Fibroblast of gingiva (primary cell): ENCODE measurements at places on chromosomes 5 and 9.
A peak's percentile ranks its signal among the peaks of the same experiment; 100 is the strongest.

DNA sequence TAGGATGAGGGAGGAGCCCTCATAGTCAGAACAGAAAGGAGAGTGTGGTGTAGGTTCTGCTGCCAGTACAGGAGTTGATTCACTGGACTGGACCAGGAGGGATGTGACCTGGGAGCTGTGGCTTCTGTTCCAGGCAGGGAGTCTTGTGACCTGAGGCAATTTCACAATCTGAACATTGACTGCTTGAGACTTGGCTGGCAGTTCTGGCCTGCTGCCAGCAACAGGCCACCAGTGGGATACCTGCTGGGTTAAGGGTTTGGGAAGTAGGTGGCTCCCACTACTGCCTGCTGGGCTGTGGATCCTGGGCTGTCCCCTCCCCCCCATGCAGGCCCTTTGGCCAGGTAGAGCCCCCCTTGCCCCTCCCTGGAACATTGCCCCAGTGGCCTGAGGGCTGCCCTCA is 268.6 kb upstream of the ARRDC3 start:
- no peak for DNase-seq

DNA sequence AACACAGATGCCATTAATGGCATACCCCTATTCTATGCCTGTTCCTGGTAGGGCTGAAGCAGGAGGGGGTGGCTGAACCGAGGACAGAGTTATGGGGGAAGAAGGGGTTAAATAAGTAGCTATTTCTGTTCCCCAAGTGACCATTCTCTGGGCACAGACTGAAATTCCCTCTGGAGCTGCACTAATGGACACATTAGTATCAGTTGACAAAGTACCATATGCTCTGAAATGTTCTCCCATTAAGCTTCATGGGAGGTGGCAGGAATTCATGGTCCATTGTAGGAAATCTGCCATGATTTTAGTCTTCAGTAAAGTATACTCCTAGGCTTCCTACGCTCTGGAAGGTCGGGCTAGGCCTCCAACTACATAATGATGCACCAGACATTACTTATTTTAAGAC is 10.5 kb upstream of the FRMPD1 start:
- no peak for DNase-seq

DNA sequence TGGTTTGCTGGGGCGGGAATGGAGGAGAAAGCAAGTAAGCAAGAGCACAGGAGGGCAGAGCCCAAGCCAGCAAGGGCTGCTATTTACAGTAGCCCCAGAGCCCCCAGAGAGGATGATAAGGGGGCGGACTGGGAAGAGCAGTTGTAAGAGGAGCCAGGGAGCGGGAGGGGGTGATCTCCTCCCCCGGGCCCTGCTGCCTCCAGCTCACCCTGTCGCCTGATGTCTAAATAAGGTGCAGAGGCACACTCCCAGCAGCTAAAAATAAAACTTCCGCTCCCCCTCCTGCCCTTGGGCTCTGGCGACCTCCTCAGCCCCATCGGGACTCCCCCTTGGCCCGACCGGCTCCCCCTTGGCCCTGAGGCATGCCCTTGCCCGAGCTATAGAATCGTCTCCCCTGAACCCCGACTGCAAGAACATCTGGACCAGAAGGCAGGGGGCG is 14.4 kb upstream of the CCDC69 start:
- no peak for DNase-seq

- no peak for DNase-seq
Measured at GRCh38 chr5:116785106-116785505, 210.5 kb upstream of the SEMA6A start.

DNA sequence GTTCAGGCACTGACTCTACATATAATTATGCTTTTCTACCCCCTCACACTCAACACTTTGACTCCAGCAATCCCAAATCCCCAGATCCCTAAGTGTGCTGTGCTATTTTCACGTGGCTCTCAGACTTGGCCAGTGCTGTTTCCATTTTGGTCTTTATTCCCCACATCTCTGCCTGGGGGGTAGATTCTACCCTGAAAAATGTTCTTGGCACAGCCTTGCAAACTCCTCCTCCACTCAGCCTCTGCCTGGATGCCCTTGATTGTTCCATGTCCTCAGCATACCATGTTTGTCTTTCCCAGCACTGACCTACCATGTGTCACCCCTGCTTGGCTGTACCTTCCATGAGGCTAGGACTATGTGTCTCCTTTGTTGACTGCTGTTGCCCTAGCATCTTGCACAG is 43.0 kb downstream of the FXN start:
- DNase-seq, result peak; percentile 96

GRCh38 chr9:126146254-126147145 is 180.1 kb upstream of the MVB12B start:
- DNase-seq, result no peak

DNA sequence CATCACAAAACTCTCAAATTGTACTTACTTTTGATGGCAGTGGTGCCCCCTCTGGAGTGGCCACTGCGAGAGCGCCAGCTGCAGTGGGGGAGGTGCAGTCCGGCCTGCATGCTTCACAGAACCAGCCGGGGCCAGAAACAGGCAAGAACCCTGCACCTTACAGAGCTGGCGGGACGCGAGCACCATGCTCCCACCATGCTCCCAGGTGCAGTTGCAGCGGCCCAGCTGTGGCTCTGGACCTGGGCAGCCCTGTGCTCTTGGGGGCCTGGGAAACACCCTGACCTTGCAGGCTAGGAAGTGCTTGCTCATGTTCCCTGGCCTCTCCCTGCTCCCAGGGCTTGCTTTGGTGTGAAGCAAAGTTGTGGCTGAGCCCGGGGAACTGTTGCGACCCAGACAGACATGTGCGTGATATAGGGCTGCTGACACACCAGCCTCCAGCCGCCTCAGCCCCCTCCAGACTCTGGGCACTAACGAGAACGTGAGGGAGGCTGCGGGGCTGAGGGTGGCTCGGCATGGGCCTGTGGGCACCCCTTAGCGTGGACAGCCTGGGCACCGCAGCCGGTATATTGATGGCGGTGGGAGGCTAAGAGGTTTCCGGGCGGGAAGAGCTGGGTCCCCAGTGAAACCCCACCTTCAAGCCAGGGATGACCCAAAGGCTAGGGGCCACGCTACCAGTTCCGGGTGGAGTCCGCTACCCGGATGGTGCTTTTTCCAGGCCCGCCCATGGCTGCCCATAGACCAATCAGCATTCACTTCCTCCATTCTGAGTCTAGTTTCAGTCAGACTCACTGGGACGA is 1809.9 kb upstream of the ACO1 start:
- DNase-seq, result no peak

GRCh38 chr5:168781941-168782571 is 202.9 kb upstream of the PANK3 start:
- no peak for DNase-seq

DNA sequence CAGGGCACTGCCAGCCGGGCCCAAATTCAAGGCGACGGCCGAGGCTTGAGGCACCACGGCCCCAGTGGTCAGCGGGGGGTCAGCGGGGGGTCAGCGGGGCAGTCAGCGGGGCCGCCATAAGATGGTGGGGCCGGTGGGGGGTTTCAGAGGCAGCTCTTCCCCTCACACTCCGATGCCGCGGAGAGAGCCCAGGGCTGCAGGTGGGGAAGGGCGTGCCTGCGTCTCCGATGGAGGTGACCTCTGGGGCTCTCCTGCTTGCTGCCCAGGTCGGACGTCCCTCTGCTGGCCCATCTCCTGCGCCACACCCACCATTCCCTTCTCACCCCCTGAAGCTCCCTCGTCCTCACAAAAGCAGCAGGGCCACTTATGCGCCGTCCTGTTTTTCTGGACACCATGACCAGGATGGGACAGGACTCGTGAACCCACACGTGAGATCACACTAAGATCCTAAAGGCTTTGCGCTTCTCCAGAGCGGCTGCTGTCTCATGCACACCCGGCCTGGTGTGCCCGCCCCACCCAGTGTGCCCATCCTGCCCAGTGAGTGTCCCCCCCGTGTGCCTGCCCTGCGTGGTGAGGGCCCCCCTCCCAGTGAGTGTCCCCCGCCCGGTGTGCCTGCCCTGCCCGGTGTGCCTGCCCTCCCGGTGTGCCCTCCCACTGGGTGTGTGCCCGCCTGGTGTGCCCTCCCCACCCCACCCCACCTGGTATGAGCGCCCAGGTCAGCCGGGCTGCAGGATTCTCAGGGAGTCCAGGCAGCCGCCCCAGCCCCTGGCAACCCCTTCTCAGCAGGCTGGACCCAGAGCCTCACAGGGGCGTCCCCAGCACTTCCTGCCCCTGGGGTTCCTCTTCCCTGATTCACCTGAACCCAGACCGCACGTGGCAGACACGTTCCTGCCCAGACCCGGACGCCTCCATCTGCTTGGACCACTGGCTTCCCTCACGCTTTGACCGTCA is 48.7 kb upstream of the NKD2 start:
- DNase-seq, result no peak

DNA sequence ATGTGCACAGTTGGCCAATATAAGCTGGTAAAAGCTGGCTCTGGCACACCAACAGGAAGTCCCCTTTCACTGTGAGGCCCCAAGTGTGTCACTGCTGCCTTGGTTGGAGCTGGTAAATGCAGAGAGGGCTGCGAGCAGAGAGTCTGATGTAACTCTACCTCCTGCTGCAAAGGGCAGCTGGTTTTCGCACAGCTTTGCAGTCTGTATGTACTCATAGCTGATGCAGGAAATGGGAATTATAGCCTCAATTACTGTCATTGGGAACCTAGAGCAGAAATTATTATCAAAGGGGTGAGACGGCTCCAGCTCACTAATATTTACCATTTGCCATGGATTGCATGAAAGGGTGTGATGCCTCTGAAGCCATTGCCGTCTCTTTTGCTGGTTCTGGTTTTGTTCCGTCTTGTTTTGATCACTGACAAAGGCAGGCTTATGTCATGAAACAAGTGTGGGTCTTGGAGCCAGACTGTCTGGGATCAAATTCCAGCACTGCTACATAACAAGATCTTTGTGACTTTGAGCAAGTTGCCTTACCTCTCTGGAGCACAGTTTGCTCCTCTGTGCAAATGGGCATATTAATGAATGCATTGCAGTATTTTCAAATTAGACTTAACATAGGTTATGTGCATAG is 124.3 kb upstream of the SLC25A48 start:
- DNase-seq, result no peak

- DNase-seq, result no peak
Measured at GRCh38 chr5:42020788-42021530, 95.9 kb downstream of the FBXO4 start.

DNA sequence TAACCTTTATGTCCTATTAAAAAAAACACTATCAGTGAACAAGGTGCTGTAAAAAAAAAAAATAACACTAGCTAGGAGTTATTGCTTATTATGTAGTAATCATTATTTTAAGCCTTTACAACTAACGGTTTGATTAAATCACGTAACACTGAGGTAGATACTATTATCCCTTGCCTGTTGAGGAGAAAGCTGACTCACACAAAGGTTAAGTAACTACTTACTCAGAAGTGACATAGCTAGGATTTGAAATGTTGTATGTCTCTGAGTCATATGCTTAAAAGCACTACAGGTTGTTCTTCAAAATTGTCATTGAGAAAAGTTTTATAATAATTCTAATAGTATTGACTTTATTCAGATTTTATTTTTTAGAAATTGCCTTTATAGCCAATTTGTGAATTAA is 8.8 kb downstream of the TENT2 start:
- DNase-seq, result peak; percentile 15

- DNase-seq, result peak; percentile 74
Measured at GRCh38 chr9:78620764-78621163, 323.8 kb downstream of the PSAT1 start.

DNA sequence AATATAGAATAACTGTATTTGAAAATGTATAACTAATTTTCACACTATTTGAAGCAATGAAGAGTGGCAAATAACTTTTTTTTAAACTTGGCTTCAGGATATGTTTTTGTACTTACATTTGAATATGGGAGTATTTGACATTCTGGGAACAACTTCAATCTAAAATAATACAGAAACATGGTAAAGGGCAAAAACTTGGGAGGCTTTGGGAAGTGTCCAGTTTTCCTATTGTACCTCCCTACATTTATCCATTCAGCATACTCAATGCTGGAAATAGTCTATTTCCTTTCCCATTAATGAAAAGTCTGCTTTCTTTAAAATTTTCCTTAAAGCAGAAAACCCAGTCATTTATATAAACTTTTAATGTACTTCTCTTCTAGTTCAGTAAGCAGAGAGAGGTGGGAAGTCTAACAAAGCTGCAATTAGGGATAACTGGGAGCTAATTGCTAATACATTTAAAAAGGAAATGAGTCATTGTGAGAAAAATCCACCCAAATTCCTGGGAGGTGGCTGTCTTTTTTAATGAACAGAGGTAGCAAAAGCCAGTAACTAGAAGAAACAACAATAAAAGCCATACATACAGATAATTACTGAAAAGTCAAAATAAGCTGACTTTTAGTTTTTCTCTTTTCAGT is 128.8 kb downstream of the FBN2 start:
- no peak for DNase-seq

- peak; percentile 66 for DNase-seq
Measured at GRCh38 chr5:139392678-139393496, 2.0 kb downstream of the PROB1 start.

DNA sequence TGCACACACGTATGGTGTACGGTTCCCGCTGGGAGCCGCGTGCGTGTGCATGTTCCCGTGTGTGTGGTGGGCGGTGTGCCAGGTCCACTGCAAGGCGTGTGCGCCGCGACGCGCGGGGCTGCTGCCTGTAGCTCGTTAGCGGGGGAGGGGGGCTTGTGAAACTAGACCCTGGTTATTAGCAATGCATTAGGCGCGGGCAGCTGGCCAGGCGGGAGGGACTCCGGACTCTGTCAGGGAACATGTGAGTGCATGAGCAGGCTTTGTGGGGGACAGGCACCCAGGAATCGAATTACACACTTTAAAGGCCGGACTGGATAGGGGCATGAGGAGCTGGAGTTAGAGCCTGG is 32.2 kb upstream of the ENHO start:
- no peak for DNase-seq

DNA sequence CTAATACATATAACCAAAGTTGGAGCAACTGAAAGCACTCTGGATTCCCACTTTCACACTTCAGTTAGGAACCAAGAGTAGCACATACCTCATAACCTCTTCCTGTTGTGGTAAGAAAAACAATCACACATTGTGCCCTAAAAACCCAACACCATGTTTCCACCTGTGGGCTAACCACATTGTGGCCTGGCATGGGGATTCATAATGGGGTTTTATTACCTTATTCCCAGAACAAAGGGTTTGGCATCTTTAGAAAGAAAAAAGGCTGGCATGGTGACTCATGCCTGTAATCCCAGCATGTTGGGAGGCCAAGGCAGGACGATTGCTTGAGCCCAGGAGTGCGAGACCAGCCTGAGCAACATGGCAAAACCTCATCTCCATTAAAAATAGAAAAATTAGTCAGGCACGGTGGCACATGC is 60.6 kb downstream of the HSD17B3 start:
- no peak for DNase-seq

- DNase-seq, result no peak
Measured at GRCh38 chr9:20014168-20014567, 225.3 kb upstream of the SLC24A2 start.

- DNase-seq, result peak; percentile 39
Measured at GRCh38 chr5:35029333-35029732, 18.4 kb downstream of the AGXT2 start.

DNA sequence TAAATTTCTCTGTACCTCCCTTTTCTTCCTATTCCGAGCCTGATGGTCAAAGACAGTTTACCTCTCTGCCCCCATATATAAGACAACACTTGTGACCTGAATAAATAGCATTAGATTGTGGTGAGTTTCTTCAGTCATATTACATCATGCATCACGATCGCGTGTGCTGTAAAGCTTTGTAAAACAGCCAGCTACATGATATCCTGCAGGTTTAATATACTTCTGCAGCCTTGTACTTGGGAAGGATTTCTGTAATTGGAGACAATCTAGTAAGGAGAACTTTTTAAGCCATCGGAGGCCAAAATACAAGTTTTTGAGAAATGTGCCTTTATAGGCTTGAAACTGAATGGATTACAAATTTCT is 711.8 kb upstream of the WWC1 start:
- DNase-seq, result no peak
